ENCODE measurements at places on chromosomes 4 and X.

- DNase-seq, result no peak
These were observed 566 bp downstream of the CORIN start for GRCh38 chr4:47837094-47837907.

DNA sequence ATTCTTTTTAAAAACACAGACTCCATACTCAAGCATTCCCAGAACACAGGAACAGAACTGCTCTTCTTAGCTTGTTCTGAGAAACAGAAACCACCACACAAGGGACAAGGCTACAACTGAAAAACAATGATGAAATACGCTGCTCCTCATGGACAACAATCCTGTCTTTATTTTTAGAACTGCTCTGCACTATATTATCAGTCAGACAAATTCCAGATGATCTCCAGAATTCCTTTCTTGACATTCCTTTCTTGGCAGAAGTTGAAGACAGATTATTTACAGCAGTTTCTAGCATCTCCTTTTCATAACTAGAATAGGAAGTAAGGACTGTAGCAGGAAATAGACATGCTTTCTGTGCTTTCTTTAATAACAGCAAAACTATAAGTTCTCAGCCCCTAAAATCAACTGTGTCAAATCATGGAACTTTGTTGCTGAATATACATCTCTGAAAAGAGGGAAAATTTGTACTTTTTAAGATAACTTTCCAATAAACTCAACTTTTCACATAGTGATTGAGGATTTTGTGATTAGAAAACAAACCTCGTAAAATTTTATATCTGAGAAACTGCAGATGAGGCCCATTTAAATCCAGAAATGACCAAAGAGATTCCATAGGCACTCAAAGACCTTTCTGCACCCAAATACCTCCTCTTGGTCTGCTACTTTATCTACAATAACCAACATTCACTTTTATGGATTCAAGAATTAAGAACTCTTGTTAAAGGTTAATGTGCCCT is 35.9 kb downstream of the ANTXR2 start:
- DNase-seq, result peak; percentile 63

DNA sequence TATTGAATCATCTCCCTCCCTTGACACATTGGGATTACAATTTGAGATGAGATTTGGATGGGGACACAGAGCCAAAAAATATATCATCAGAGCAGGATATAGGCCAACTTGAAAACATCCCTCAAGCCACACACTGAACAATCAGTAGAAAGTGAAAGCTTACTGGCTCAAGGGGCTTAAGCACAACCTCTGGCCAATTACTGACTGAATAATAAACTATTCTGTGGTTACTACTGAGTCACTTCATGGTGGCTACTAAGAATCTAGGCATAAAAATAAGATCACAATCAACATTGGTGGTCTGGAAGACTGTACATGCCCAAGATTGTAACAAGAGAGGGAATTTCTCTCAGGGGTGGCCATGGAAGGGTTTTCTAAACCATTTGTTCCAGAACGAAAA is 27.4 kb upstream of the GPR174 start:
- DNase-seq, result no peak

DNA sequence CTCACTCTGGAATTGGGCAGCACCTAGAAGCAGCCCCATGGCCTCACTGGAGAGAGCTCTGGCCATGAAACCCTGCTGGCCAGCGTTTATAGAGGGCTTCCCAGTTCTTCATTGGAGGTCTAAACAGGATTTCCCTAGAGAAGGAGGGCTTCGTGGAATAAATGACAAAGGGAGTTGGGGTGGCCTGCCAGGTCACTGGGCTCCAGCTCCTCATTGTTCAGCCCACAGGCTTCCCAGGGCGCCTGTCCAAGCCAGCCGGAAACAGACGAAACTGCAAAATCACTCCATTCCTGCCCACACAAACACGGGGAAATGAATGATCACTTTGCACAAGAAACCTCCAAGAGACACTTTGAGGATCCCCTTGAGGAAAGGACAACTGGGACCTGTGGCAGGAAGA is 189.7 kb downstream of the TSPAN5 start:
- DNase-seq, result no peak
